ENCODE measurements at places on chromosomes 13 and 19.

DNA sequence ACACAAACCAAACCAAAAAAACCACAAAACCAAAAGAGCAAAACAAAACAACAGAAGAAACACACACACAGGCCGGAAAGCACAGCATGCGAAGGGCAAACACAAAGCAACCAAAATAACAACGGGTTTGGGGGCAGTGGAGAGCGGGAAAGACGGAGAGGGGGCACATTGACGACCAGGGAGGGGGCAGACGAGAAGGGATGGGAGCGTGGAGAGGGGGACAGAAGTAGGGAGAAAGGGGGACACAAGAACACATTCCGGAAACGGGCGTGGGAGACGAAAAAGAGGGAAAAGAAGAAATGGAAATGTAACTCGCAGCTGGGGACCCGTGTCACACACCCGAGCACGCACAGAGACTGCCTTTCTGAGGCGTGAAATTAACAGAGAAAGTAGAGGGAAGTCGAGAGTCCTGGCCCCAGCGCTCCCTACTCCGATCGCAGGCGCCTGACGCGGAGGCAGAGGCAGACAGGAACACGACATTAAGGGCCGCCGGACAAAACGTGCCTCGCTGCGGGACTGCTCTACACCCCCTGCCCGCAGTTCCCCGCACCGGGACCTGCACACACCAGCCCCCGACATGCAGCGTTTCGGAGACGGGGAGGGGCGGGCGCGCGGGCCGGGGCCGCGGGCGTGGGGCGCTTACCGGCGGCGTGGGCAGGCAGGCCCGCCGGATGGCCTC lies 652 bp downstream of the POU4F1 start:
- no peak for DNase-seq

DNA sequence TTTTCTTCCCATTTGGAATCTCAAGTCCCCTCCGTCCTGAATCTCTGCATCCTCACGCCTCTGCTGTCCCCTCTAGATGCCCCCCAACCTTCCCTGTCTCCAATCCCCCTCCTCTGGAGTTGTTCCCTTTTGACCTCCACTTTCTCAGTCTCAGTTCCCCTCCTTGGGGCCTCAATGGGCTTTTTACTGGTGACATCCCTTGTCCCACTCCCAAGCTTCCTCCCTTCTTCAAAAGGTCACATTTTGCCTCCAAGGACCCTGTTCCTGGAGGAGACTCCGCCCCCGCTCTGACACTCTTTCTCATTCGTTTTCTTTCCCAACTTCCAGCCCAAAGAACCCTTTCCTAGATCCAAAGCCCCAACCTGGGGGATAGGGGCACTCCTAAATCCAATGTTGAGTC lies 1.0 kb downstream of the AP2S1 start:
- DNase-seq: no peak

DNA sequence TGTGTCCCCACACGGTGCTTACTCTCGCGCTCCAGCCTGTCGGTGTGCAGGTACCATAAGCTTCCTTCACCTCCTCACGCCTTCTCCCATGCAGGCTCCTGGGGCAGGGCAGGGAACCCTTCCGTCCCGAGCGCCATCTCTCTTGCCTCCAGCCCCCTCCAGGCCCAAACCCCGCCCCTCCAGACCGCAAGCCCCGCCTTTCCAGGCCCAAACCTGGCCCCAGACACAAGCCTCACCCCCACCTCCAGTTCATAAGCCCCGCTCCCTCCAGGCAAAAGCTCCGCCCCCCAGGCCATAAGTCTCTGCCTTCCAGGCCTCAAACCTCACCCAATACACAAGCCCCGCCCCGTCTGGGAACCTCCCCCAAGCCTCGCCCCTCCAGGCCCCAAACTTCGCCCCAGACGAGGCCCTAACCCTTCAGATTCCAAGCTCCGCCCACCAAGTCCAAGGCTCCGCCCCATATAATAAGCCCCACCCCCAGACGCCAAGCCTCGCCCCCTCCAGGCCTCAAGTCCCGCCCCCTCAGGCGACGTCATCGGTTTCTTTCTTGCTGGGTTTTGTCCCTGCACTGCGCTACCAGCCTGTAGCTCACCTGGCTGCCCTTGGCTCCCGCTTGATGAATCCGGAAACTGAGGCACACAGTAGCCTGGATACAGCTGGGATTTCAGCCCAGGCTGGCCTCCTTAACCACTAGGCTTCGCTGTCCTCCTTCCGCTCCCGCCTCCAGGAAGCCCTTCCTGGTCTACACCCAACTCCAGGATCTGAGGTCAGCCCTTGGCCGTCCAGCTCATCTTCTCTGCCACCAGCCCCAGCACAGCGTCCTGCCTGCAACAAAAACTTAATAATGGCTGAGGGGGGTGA lies 16.1 kb downstream of the MKNK2 start:
- no peak for DNase-seq

GRCh38 chr13:113090415-113090770 lies 15.2 kb upstream of the F7 start:
- DNase-seq: no peak

- no peak for DNase-seq
These were observed 31.1 kb downstream of the OPA3 start for GRCh38 chr19:45553464-45553863.

DNA sequence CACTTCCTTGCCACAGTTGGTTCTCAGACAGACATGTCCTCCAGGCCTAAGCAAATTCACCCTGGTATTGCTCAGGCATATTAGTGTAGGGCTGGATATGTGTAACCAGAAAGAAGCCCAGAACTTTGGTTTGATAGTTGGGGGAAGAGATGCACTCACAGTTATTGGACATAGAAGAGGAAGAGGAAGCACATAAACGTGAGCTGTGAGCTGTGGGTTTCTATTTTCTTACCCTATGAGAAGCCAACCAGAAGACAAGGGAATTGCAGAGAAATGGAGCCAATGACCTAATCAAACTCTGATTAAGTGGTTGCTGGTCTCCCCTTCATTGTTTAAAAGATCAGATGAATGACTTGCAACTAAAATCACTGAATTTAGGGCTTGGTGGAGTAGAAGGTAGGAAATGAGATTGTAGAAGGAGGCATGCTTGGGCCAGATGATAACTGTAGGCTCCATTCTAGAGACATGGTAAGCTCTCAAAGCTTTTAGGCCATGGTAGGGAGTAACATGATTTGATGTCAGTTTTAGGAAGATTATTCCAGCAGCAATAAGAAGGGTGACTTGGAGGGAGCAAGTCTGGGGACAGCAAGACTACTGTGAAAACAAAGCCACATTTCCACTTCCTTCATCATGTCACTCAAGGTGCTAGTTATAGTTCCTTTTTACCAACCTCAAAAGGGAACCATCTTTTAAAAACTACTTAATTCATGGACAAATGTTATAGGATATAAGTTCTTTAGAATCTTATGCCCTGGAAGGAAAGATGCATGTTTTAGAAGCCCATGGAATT lies 24.1 kb upstream of the WDFY2 start:
- DNase-seq: no peak

DNA sequence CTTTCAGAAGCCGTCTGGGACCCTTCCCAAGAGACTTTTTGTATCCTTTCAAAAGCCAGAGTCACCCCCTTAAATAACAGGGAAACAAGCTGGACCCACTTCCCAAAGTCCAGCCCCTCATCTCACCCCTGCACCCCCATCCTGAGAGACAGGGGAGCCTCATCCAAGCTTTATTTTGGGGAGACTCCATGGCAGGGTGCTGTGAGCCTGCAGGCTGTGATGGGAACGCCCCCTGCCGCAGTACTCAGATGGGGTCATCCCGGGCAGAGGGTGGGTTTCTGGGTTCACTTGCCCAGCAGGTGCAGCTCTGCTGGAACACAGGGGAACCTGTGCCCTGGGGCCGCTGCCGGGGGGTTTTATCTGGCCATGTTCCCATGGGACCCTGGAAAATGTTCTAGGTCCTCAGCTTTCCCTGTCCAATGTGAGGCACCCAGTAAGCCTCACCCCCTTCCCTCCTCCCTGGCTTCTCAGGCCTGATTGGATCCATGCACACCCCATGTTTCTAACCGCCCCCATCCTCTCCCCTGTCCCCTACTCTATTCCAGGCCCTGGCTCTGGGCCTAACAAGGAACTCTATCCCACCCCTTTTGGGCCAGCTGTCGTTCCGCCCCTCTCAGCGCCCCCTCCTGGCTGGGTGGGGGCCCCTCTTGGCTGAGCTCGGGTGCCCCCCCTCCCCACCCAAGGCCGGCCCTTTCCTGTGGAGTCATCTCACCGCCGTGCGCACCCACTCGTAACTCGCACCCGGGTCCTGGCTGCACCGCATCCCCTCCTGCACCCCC lies 1.0 kb downstream of the HIF3A start:
- DNase-seq: peak; percentile 84

- peak; percentile 23 for DNase-seq
These were observed 25.1 kb downstream of the TMPRSS9 start for GRCh38 chr19:2385053-2385721.

GRCh38 chr13:100521851-100522617 lies 66.6 kb downstream of the GGACT start:
- no peak for DNase-seq

DNA sequence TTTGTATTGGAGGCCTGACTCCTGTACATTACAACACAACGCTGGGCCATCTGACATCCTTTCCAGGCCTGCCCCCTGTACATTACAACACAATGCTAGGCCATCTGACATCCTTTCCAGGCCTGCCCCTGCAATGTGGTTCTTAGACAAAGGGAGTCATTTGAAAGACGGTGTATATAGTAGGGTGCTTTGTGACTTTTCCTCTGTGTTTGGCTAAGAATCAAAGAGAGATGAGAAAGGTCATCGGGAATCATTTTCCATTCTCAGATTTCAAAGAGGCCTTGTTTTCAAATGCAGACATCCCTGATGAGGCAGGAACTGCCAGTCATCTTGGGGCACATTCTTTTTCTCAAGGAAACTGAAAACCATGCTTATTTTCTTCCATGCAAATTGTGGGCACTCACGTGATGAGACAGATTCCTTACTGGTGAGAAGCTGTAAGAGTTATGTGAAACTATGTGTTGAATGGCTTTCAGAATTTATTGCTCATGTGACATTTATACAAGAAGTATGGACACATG lies 551.6 kb downstream of the MYO16 start:
- DNase-seq: no peak

DNA sequence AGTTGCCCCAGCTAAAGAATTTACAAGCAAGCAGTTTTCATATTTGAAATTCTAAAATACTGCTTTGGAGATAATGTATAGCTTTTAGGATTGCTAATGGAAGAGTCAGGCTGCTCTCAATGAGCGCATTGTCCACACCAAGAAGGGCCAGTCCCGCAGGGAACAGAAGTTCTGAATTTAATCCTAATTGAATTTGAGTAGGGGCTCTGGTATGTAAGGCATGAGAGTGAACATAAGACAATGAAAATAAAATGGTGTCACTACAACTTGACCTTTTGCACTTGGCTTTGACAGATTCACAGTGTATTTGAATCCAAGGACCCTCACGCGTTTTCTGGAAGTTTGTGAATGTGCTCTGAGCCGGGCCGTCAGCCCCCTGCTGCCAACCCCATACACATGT lies 32.6 kb downstream of the RAB20 start:
- DNase-seq: no peak

GRCh38 chr13:110323172-110323891 lies 16.2 kb downstream of the COL4A2 start:
- no peak for DNase-seq

GRCh38 chr19:14545716-14546082 lies 16.3 kb downstream of the TECR start:
- DNase-seq: no peak

GRCh38 chr13:109730812-109731335 lies 55.5 kb downstream of the IRS2 start:
- DNase-seq: no peak

- DNase-seq: no peak
These were observed 9.5 kb upstream of the TMEM255B start for GRCh38 chr13:113749507-113749906.

- DNase-seq: no peak
These were observed 11.6 kb upstream of the NAA16 start for GRCh38 chr13:41299316-41300094.
